ENCODE measurements at places on chromosomes 5 and 9. TPM values are rescaled to one million over a fixed set of nuclear protein-coding genes. Genes with fewer than 3 reads are reported as not detected.

Gene SPINK5
- total RNA-seq = not detected

Gene IPO11
- 32.4 TPM for total RNA-seq

Gene SLC6A3
- total RNA-seq = not detected

Gene SVEP1
- 71.7 TPM for total RNA-seq

Gene OTP
- not detected for total RNA-seq

Gene HINT2
- total RNA-seq = 11.4 TPM

Gene TAF11L10
- total RNA-seq = not detected

Gene NUTM2G
- total RNA-seq = not detected

Gene SAXO1
- under 0.01 TPM for total RNA-seq

Gene PCDHB16
- total RNA-seq = 0.50 TPM

Gene SLC44A1
- total RNA-seq = 175 TPM

Gene OR1J1
- not detected for total RNA-seq

Gene ANKRD18B
- 1.3 TPM for total RNA-seq

Gene PTPRD
- 17.2 TPM for total RNA-seq

Gene SSNA1
- total RNA-seq = 53.3 TPM

Gene LRRC19
- not detected for total RNA-seq

Gene UBTD2
- total RNA-seq = 19.8 TPM

Gene PCYOX1L
- 14.2 TPM for total RNA-seq

Gene SOX30
- total RNA-seq = not detected

Gene LMX1B
- total RNA-seq = under 0.01 TPM

Gene ADRA1B
- 0.26 TPM for total RNA-seq

Gene RASEF
- total RNA-seq = 0.07 TPM

Gene CDKN2B
- total RNA-seq = 6.0 TPM

Gene CER1
- total RNA-seq = not detected

Gene PIP5KL1
- total RNA-seq = 1.4 TPM

Gene PLCXD3
- total RNA-seq = 1.7 TPM

Gene CNTNAP3
- 6.4 TPM for total RNA-seq

Gene KDM4C
- total RNA-seq = 47.2 TPM

Measured in smooth muscle cell of the pulmonary artery (primary cell).